ENCODE measurements at places on chromosomes 3 and 15.
A peak's percentile ranks its signal among the peaks of the same experiment; 100 is the strongest.

DNA sequence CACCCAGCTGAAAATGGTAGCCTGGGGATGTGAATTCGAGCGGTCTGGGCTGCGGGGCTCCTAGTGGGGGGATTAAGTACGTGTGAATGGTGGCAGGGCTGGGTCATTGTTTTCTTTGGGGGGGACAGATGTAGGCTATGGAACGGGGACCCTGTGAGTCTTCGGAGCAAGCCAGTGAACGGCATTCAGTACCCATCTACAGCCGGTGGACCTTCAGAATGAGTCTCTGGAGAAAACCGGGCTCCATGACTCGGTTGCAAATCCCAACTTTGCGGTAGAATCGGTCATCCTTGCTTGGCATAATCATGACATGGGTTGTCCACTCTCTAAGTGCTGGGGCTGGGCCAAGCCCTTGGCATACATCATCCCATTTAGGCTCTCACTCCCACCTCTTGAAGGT is 7.2 kb upstream of the EOMES start:
- H3K27me3 ChIP-seq, result no peaks in the 10 kb centered on the region
- H3K27ac ChIP-seq, result no peak overlapping the region
- DNase-seq, result no peak
- H3K4me1 ChIP-seq, result no peaks in the 10 kb centered on the region
- H3K4me3 ChIP-seq, result no peak overlapping the region
- H3K36me3 ChIP-seq, result no peaks in the 10 kb centered on the region

DNA sequence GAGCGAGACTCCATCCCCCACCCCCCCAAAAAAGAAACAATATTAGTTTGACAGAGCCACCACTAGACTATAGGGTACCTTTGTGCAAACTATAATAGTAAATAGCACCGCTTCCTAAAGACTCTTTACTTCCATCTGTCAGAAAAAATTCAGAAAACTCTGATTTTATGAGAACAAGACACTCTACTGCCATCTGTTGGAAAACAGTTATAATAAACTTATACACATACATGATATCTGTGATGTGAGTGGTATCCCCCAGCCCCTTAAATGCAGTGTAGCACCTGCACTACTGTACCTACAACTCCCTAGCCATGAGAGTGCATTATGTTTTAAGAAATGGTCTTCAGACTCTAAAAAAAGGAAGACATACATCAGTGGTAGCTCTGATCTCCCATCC is 47.1 kb upstream of the CTDSPL start:
- H3K36me3 ChIP-seq, result no peaks in the 10 kb centered on the region
- no peak overlapping the region for H3K27ac ChIP-seq
- H3K4me3 ChIP-seq, result no peak overlapping the region
- H3K27me3 ChIP-seq, result no peaks in the 10 kb centered on the region
- no peaks in the 10 kb centered on the region for H3K4me1 ChIP-seq

DNA sequence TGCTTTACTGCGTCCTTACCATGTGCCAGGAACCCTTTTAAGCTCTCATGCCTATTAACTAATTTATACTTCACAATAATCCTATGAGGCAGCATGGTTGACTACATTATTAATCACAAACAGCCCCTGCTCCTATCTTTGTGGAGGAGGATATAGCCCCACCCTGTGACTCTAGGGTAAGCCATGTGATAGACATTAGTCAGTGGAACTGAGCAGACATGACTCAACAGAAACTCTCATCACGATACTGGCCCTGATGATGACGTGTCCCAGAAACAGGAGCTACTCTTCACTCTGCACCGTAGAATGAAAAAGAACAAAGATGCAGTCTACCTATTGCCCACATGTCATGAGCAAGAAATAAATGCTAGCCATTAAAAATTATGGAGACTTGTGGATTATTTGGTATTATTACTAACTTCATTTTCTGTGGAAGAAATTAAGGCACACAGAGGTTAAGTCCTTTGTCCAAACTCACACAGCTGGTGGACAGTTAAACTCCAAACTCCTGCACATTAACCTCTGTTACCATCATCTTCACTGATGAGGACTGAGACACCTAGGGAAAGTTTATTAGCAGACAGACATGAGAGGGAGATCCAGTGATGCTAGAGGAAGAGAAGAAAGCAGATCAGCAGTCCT is 51.2 kb downstream of the CFAP20DC start:
- H3K27ac ChIP-seq, result no peak overlapping the region
- DNase-seq, result peak; percentile 71
- no peaks in the 10 kb centered on the region for H3K4me1 ChIP-seq
- no peak overlapping the region for H3K4me3 ChIP-seq
- no peaks in the 10 kb centered on the region for H3K27me3 ChIP-seq
- H3K36me3 ChIP-seq, result no peaks in the 10 kb centered on the region

DNA sequence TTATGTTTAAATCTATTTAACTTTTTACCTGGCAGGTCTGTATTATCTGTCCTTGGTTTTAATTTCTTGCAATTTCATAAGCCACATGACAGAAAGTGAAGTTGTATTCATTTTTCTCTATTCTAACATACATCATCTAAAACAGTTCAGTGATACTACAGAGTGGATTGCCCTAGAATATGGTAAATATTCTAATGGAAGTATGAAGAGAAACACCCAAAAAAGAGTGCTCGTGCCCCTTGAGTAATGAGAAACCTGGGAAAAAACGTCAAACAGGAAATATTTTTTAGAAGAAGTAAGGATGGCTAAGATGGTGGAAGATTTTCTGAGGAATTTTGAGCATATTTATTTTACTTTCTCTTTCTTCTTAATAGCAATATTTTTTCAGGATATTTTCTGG is 261.1 kb upstream of the CBLB start:
- no peaks in the 10 kb centered on the region for H3K36me3 ChIP-seq
- no peaks in the 10 kb centered on the region for H3K4me1 ChIP-seq
- no peaks in the 10 kb centered on the region for H3K27me3 ChIP-seq
- no peak for DNase-seq
- no peak overlapping the region for H3K4me3 ChIP-seq
- H3K27ac ChIP-seq, result no peak overlapping the region

- peaks cover 27% of the 10 kb centered on the region for H3K36me3 ChIP-seq
- no peak for DNase-seq
- no peaks in the 10 kb centered on the region for H3K27me3 ChIP-seq
Observed at GRCh38 chr15:34927726-34928125, 41.8 kb downstream of the AQR start.

DNA sequence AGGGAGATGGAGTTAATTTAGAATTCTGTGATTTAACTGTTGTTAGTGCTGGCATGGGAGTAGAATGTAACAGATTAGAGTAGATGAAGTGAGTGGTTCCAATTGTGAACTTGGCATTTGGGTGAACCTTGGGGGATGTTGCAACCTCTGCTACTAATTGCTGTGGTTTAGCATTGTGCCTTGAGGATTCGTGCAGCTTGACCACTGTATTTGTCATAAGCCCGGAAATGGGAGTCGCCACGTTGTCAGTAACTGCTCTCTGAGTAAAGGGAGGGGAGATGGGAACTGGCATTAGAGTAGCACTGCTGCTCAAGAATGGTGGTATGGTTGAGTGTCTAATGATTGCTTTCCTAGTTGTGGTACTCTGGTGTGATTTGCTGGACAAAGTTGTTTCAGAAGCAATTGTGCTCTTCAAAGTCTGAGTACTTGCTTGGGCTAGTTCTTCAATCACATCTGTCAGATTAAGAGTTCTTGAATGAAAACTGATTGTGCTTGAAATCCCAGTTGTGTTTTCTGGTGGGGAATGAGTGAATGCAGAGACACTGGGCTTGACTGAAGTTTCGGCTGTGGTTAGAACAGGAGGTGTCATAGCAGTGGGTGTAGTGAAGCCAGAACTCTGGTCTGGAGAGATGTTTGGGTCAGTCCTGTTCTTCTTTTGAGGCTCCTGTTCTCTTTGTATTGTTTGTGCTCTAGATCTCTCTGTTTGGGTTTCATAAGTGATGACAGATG is 15.4 kb downstream of the IGSF10 start:
- no peak for DNase-seq
- no peak overlapping the region for H3K27ac ChIP-seq
- H3K27me3 ChIP-seq, result no peaks in the 10 kb centered on the region
- no peaks in the 10 kb centered on the region for H3K36me3 ChIP-seq
- H3K4me1 ChIP-seq, result no peaks in the 10 kb centered on the region
- no peak overlapping the region for H3K4me3 ChIP-seq

- no peak for DNase-seq
- H3K27me3 ChIP-seq, result no peaks in the 10 kb centered on the region
- H3K27ac ChIP-seq, result no peak overlapping the region
- no peak overlapping the region for H3K4me3 ChIP-seq
Observed at GRCh38 chr15:80750575-80750974, 28.6 kb upstream of the CEMIP start.

GRCh38 chr15:66644869-66645268 is 57.2 kb upstream of the SMAD6 start:
- H3K36me3 ChIP-seq, result no peaks in the 10 kb centered on the region
- H3K27ac ChIP-seq, result no peak overlapping the region

DNA sequence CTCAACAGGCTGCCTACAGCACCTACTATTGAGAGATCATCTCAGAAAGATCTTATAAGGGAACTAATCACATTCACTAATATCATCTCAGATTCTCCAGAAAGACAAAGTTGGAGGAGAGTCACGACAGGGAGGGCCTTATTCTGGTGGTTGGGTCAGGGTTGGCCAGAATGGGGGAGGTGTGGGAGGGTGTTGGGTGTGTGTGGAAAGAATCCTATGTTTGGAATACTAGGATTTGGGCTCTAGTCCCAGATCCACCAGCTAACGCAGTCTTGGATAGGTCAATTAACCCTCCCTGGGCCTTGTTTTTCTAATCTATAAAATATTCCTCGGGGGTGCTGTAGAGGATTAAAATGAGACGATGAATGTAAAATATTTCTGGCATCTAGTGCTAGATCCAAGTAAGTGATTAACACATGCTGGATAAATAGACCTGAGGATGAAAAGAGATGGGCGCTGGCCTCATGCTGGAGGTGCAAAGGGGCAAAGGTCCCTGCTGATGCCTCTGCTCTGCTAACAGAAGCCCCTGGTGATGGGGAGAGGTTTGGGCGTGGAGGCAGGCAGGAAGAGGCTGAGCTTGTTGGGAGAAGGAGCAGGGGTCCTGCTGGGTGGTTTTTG is 67.6 kb upstream of the ETV5 start:
- H3K27me3 ChIP-seq, result no peaks in the 10 kb centered on the region
- H3K4me3 ChIP-seq, result no peak overlapping the region
- H3K36me3 ChIP-seq, result no peaks in the 10 kb centered on the region
- no peak for DNase-seq

- H3K4me3 ChIP-seq, result peak overlapping the region; percentile 34
- DNase-seq, result no peak
- H3K27me3 ChIP-seq, result no peaks in the 10 kb centered on the region
- H3K36me3 ChIP-seq, result peaks cover 2% of the 10 kb centered on the region
- H3K4me1 ChIP-seq, result no peaks in the 10 kb centered on the region
Observed at GRCh38 chr3:72152551-72153476, 367.9 kb upstream of the PROK2 start.

- H3K27me3 ChIP-seq, result no peaks in the 10 kb centered on the region
- no peaks in the 10 kb centered on the region for H3K4me1 ChIP-seq
- no peak overlapping the region for H3K27ac ChIP-seq
Observed at GRCh38 chr3:169432708-169433432, 230.6 kb downstream of the MECOM start.

- no peaks in the 10 kb centered on the region for H3K4me1 ChIP-seq
- DNase-seq, result no peak
- no peak overlapping the region for H3K4me3 ChIP-seq
Observed at GRCh38 chr3:15380980-15381890, 46.1 kb downstream of the METTL6 start.

- no peak overlapping the region for H3K27ac ChIP-seq
- H3K27me3 ChIP-seq, result no peaks in the 10 kb centered on the region
- H3K36me3 ChIP-seq, result no peaks in the 10 kb centered on the region
- no peak for DNase-seq
- no peaks in the 10 kb centered on the region for H3K4me1 ChIP-seq
- H3K4me3 ChIP-seq, result no peak overlapping the region
Observed at GRCh38 chr15:46556559-46557379, 921.9 kb downstream of the SQOR start.

DNA sequence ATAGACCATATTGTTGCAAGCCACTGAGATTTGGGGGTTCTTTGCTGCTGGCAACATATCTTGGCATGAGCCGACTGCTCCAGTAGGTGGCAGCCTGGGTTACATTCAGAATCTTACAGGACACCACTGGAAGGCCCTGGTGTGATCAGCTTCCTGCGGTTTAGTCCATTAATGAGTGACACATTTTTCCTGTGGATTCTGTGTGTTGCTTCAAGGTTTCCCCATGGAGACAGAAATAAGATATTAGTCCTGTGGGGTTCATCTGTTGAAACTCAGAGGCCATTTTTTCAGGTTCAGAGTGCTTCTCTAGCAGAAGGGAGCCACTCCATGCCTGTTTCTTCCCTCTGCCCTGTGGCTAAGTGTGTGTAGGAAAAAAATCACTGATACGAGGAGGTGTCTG is 116.2 kb downstream of the MFSD1 start:
- no peak overlapping the region for H3K27ac ChIP-seq
- H3K36me3 ChIP-seq, result no peaks in the 10 kb centered on the region
- no peaks in the 10 kb centered on the region for H3K27me3 ChIP-seq
- H3K4me1 ChIP-seq, result no peaks in the 10 kb centered on the region
- H3K4me3 ChIP-seq, result no peak overlapping the region

DNA sequence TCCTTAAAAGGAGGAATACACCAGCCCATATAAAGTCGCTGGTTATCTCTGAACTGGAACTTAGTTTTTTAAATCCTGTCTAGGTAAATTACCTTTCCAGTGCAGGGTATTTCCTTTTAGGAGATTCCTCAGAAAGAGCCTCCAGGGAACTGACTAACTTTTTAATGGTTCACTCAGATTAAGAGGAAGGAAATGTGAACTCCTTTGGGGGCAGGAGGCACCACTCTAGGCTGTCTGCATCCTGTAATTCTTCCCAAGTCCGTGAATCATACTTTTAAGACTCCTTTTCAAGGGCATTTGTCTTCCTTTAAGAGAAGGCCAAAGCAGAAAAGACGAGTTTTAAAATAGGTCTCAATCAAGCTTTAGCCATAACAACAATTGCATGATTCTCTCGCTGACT is 871.2 kb upstream of the NR2F2 start:
- no peak overlapping the region for H3K4me3 ChIP-seq
- no peak for DNase-seq
- no peak overlapping the region for H3K27ac ChIP-seq
- no peaks in the 10 kb centered on the region for H3K27me3 ChIP-seq
- no peaks in the 10 kb centered on the region for H3K36me3 ChIP-seq
- no peaks in the 10 kb centered on the region for H3K4me1 ChIP-seq

- H3K4me3 ChIP-seq, result no peak overlapping the region
- no peaks in the 10 kb centered on the region for H3K36me3 ChIP-seq
- peaks cover 22% of the 10 kb centered on the region for H3K4me1 ChIP-seq
- peak overlapping the region; percentile 75 for H3K27ac ChIP-seq
- no peak for DNase-seq
Observed at GRCh38 chr3:12436514-12437220, 47.6 kb upstream of the TSEN2 start.

DNA sequence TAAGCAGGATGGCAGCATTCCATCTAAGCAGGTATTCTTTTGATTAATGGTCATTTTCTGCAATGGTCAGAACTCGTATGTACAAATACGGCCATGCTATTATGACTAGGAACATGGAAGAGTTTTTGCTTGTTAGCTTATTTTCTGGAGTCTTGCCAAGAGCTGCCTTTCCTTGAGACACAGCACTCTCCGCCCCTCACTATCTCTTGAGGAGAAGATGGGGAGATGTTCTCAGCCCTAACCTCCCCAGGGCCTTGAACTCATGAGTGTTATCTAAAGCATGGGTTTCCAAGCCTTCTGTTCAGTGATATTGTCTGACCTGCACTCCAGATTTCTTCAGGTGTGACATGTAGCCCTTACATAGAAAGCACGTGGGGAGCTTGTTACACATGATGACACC is 65.9 kb upstream of the ACTC1 start:
- peaks cover 17% of the 10 kb centered on the region for H3K36me3 ChIP-seq
- no peaks in the 10 kb centered on the region for H3K4me1 ChIP-seq
- no peak overlapping the region for H3K27ac ChIP-seq
- no peaks in the 10 kb centered on the region for H3K27me3 ChIP-seq
- H3K4me3 ChIP-seq, result no peak overlapping the region
